NCI-H460 (cell line): ENCODE measurements at places on chromosomes 3 and 15. TPM values are rescaled to one million over a fixed set of nuclear protein-coding genes. Genes with fewer than 3 reads are reported as not detected.

- no peak for DNase-seq
These were observed 3.8 kb upstream of the PLXND1 start for GRCh38 chr3:129610276-129610675.

GRCh38 chr15:84604826-84605553, 4.2 kb downstream of the ZSCAN2 start:
- no peak for DNase-seq

ALDH1L1 gene
- 0.46 and 0.54 TPM in 2 replicates for total RNA-seq

DLEC1 gene
- total RNA-seq = 0.10 TPM in 1 of 2 replicates, not detected in the other
